Kidney tubule cell (primary cell): ENCODE measurements at places on chromosomes 5 and 9.

GRCh38 chr9:120874226-120875194 is 2.5 kb downstream of the PHF19 start:
- DNase-seq = no peak

GRCh38 chr5:59342181-59342580 is 551.3 kb downstream of the PDE4D start:
- no peak for DNase-seq

GRCh38 chr5:59798862-59799667 is 94.5 kb downstream of the PDE4D start:
- DNase-seq = peak; percentile 82

DNA sequence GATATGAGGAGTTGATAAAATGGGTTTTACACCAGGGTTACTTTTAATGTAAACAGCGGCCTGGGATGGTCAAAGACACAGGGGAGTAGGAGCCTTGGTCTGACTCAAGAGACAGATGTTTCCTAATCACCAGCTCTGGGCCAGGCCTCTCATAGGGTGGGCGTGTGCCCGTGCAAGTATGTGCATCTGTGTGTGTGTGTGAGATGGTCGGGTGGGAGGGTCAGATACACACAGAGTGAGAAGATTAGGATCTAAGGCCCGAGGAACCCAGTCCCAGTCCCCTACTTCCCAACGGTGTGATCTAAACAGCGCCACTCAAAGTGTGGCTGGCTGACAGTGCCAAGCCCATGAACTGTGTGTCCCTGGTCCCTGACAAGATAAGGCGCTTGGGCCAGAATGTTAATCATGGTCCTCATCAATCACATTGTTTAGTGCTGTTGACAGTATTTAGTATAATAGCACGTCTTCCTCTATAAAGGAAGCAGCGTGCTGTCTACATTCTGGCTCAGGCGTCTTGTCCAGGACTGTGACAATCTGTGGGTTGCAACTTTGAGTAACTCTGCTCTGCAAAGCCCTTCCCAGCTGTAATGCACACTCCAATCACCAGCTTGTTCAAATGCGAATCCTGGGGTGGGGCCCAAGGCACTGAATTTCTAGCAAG is 173.7 kb downstream of the DAB2IP start:
- no peak for DNase-seq

DNA sequence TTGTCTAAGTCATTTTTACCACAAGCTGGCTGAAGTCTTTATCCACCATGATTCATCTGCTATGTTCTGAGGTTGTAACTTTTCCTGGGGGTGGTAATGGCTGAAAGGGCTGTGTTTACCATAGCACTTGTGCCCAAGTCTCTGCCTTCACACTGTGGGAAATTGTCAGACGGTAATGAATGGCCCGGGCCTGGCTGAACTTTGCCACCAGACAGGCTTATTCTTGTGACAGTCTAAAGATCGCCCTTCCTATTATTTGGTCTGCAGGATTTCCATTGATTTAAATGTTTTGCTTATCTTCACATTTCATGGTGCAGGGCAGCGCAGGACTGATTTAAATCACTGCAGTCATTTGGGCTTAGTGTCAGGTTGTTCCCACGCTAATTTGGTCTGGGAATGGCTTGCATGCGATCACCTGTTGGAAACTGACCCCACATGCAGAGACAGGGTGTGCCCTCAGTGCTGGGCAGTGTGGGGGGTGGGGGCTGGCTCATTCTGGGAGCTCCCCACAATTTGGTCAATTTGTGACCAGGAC is 109.3 kb upstream of the ICE1 start:
- peak; percentile 53 for DNase-seq

DNA sequence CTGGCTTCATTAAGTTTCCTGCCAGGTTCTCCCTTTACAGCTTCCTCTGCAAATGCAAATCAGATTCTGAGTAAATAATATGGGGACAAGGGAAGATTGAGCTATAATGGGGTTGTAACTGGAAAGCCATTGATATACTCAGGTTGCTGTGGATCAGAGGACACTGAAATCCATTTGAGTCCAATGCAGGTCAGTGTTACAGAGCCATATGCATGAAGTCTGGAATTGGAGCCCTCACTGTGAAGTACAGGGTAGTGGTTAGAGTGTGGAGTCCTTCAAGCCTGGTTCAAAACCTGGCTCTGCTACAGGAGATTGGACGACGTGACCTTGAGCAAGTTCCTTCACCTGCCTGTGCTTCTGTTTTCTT is 48.7 kb downstream of the TIMD4 start:
- no peak for DNase-seq

DNA sequence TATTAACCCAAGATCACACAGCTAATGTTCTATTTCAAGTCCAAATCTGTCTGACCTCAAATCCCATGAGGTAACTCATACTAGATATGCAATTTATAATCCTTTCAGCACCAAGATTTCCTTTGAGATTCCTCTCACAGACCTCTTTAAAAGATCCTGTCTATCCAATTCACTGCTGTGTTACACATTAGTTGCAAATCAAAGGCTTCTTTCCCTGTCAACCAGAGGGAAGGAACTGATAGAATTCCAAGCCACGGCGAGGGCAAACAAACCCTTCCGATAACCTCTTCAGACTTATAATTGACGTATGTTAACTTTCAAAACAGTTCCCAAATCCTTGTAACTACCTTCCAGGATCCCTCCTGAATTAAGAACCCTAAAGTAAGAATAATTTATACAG is 168.9 kb downstream of the DRD1 start:
- no peak for DNase-seq

DNA sequence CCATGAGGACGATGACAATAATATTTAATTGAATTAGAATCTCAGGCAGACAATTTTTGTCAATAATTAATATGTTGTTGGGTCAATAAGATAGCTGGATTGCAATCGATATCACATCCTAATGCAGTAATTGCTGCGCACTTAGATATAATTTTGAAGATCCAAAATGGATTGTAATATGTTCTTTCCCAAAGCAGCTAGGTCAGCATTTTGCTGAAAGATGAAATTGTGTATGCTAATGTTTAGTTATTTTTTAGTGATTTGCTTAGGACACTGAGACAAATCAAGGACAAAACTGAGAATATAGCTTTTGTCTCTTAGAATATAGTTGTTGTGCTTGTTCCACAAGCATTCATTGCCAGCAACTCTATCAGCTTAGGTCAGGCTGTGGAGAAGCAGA is 389.9 kb downstream of the MTRR start:
- no peak for DNase-seq

DNA sequence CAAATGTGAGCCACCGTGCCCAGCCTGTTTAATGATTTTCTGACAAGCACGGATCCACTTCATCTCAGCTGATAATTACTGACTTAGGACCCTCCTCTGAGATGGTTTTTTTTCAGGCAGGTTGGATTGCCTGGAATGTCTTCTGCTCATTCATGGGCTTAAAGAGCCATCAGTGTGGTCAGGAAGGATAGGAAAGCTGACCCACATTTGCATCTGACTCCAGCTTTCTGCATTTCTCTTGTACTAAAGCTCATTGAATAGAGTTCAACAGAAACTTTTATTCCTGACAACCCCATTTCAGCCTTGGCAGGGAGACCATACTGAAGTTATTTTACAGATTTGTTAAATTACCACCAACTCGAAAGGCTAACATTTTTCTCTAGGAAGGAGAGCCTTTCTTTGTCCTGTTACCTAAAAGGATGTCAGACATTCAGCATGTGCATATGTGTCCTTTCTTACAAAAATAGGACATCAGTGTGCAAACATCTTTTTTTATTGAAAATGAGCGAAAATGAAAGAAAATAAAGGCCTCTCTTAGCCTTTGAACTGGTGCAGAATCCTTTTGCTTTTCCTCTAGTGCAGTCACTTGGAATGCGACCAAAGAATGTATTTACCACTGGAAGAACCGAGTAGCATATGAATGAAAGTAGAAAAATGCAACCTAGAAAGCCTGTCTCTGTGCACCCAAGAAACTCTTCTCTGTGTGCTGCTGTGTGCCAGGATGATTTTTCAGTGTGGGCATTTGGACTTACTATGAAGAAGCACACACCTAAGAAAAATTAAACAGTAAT is 26.6 kb downstream of the ADCY2 start:
- DNase-seq = no peak

GRCh38 chr5:146680846-146681584 is 165.0 kb upstream of the GPR151 start:
- no peak for DNase-seq

DNA sequence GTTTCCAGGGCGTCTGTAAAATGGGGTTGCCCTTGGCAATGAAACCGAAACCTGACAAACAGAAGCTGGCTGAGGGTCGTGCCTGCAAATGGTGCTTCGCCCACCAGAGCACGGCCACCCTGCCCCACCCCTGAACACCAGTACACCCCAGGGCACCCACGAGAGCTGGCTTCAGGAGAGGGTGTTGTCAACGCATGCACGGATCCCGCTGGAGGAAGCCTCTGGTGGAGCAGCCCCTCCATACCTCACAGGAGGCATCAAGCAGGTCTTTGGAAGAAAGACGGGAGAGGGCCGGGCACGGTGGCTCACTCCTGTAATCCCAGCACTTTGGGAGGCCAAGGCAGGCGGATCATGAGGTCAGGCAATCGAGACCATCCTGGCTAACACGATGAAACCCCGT is 8.6 kb downstream of the SLC6A3 start:
- DNase-seq = no peak

DNA sequence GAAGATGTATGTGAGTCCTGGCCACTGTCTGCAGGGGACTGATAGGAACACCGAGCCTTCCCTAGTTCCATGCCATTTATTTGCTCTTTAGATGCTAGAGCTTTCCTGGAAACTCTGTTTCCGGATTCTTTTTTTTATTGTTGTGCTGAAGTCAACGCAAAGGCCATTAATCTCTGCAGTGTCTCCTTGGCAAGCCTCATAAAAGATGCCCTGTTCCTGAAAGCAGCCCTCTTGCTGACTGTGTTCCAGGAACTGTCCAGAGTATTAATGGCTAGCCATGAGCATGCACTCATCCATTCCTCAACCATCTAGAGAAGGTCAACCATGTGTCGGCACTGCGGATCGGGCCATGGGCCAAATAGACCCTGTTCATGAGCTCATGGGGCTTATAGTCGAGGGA is 42.9 kb upstream of the SMAD5 start:
- DNase-seq = no peak

- peak; percentile 92 for DNase-seq
These were observed 2.3 kb downstream of the KLF9 start for GRCh38 chr9:70411930-70412831.

DNA sequence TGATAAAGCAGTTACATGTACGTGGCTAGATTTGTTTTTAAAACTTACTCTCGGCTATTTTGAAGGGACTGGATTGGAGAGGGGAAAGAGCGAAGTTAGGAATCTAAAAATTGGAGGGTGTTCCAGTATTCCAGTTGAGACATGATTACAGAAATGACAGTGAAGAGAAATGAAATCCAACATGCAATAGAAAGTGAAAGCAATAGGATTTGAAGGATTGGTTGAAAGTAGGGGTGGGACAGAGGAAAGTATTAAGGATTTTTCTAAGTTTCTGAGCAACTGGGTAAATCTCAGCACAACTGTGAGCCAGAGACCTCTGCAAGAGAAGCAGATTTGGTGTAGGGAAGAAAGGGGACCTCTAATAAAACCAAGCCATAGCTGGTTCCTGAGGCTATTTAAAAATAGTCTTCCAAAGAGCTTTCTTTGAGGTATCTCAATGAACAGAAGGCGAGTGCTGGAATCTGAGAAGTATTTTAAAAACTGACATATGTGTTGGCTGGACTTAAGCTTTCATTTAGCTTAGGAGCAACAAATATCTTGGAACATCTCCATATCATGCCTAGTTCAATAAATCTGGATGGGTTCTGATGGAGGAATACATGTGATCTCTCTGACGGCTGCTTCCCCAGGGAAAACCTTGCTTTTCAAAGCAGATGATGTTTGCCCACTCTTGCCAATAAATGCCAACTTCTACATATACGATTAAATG is 110.4 kb upstream of the IFNK start:
- no peak for DNase-seq

GRCh38 chr5:31417512-31417911 is 114.4 kb downstream of the DROSHA start:
- no peak for DNase-seq

GRCh38 chr5:158261674-158262367 is 402.9 kb upstream of the CLINT1 start:
- no peak for DNase-seq

- peak; percentile 53 for DNase-seq
These were observed 7.4 kb upstream of the PPP3R2 start for GRCh38 chr9:101601904-101602765.

GRCh38 chr9:10212702-10213101 is 400.1 kb downstream of the PTPRD start:
- no peak for DNase-seq

DNA sequence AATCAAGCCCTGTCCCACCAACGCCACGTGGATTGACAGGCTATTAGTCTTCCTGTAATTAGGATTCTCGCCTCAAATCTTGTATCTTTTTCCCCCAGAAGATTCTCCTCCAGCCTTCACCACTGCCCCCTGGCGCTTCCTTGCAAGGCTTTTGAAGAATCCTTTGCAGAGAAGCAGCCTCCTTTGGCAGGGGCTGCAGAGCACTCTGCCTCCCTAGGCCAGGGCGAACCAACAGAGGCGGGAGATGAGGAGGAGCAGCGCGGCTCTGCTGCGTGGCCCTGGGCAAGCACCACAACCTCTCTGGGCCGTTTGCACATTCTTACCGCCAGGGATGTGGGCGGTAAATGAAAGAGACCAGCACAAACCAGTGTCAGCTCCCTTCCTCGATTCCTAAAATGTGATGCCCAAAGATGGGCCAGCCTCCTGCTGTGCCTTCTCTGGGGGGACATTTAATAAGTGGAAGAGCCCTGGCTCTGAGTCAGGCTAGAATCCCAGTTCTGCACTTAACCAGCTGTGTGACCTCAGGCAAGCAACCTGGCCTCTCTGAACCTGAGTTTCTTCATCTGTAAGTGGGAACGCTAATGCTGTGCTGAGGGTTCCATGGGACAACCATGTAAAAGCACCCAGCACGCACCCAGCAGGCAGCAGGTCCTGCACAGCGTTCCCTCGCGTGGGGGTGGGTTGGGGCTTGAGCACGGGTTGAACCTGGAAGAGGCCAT is 128.6 kb downstream of the KCNIP1 start:
- DNase-seq = no peak

DNA sequence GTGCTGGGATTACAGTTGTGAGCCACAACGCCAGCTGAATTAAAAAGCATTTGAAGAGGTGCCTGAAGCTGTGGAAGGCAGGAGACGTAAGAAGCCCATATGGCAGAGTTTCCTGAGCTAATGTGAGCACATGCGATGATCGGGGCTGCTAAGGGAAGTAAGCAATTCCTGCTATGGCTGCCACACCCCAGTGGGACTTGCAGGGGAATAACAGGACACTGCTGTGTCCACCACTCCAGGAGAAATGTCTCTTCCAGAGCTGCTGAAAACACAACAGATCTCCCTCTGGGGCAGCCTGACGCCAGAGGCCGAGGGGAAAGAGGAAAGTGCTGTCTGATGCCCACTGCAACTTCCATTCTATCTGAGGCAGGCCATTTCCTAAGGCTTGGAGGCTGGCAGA is 46.2 kb upstream of the ANKRD55 start:
- DNase-seq = peak; percentile 13
